ENCODE measurements at places on chromosomes 13 and 19.

DNA sequence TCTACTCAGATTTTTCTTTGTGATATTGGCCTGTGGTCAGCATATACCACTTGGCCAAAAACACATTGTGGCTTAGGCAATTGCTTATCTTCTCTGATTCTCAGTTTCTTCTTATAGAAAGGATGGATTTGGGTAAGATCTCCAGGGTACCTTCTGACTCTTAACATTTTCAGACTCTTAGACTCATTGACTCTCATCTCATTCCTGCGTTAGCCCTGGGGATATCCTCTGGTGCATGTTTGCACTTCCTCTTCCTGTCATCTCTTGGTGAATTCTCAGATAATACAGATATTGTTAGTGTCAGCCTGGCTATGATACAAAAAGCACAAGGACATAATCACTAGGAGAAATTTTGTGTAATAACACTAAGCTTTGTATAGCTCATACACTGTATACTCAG lies 492.5 kb upstream of the GPC6 start:
- no peak for DNase-seq

DNA sequence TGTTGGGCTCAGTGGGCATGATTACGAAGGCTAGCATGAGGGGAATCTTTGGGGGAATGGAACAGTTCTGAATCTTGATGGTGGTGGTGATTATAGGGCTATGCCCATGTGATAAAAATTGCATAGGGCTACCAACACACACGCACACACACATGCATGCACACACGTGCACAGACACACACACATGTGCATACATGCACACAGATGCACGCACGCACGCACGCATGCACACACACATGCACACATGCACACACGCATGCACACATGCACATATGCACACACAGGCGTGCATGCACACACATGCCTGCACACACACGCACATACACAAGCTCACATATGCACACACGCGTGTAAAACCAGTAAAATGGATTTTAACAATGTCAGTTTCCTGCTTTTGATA lies 85.9 kb downstream of the MUC16 start:
- no peak for DNase-seq

DNA sequence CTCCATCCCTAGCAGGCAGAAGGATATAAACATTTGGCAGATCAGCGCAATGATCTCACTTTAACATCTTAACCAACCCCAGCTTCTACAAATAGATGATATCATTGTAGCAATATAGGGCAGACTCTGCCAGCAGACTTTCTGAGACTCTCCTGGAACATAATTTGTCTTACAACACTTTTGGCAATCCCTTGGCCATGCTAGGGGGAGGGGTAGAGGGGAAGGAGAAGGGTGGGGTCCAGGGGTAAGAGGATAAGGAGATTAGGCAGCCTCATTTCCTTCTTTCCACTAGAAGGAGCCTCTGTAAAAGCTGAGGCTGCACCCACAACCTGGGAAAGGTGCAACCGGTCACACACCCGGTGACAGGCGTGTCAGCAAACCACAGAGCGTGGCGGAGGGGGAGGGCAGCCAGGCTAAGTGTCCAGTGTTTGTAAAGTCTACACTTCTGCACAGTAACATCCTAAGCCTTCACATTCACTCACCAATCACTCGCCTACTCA lies 8.7 kb upstream of the UBAC2 start:
- DNase-seq: no peak

DNA sequence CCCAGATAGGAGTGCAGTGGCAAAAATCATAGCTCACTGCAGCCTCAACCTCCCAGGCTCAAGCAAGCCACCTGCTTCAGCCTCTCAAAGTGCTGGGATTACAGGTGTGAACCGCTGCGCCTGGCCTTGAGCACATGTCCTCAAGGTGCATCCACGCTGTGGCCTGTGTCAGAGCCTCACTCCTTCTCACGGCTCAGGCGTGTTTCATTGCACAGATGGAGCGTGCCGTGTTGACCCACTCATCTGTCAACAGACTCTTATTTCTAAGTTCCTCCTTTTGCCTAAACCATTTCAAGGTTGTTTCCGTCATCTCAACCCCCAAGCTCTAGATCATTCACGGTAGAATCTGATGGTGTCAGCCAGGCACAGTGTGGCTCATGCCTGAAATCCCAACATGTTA lies 28.2 kb downstream of the ATP8B3 start:
- DNase-seq: no peak

DNA sequence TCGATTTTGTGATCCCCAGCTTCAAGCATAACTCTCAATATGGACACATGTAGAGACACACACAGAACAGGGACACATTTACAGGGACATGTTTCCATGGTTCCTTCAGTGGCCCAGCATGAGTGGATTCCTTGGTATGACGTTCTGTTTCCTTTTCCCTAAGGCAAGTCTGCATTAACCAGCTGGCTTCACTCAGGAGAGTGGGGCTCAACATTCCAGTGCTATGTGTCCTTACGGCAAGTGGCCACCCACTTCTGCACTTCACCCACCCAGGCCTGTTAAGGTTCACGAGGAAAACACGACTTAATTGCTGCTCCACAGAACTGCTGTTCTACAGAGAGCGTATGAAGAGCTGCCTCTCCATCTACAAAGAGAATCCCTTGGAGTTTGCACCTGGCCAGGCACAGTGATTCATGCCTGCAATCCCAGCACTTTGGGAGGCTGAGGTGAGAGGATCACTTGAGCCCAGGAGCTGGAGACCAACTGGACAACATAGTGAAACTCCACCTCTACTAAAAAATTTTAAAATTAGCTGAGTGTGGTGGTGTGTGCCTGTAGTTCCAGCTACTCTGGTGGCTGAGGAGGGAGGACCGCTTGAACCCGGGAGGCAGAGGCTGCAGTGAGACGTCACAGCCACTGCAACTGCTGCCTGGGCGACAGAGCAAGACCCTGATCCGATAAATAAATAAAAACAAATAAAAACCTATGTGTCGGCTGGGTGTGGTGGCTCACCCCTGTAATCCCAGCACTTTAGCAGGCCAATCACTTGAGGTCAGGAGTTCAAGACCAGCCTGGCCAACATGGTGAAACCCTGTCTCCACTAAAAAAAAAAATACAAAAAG lies 32.5 kb downstream of the BRD4 start:
- no peak for DNase-seq

GRCh38 chr19:1109032-1109551 lies 5.3 kb downstream of the GPX4 start:
- no peak for DNase-seq

GRCh38 chr13:99086267-99087097 lies 108.6 kb upstream of the DOCK9 start:
- peak; percentile 79 for DNase-seq

DNA sequence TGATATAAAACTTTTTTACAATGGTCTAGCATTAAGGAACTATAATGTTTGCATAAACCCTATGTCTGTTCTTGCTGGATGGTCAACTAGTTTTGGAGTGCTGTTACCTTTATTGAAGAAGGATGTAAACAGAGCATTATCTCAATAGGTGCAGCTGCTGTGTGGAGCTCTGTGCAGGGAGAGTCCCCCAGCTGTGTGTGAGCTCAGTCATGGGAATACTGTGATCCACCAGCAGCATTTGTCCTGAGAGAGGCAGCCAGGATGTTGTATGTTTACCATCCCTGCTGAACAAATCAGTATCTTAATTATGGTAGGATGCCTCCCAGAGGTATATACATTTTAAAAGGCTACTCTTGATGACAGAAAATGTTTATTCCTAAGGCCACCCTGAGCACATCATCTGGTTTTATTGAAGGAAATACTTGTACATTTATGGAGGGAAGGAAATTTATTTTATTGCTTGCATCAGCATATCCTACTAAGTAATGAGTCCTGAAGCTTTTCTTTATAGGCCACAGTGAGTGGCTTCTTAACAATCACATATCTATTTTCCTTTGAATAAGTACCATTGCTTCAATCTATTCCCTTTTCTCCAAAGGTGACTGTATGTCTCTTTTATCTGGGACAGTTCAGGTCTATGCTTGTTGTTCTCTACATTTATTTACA lies 11.7 kb downstream of the RAP2A start:
- no peak for DNase-seq

GRCh38 chr13:40514802-40515201 lies 151.6 kb downstream of the FOXO1 start:
- DNase-seq: no peak

Measured in Karpas-422 (cell line).